ENCODE measurements at places on chromosomes 3 and 15.

DNA sequence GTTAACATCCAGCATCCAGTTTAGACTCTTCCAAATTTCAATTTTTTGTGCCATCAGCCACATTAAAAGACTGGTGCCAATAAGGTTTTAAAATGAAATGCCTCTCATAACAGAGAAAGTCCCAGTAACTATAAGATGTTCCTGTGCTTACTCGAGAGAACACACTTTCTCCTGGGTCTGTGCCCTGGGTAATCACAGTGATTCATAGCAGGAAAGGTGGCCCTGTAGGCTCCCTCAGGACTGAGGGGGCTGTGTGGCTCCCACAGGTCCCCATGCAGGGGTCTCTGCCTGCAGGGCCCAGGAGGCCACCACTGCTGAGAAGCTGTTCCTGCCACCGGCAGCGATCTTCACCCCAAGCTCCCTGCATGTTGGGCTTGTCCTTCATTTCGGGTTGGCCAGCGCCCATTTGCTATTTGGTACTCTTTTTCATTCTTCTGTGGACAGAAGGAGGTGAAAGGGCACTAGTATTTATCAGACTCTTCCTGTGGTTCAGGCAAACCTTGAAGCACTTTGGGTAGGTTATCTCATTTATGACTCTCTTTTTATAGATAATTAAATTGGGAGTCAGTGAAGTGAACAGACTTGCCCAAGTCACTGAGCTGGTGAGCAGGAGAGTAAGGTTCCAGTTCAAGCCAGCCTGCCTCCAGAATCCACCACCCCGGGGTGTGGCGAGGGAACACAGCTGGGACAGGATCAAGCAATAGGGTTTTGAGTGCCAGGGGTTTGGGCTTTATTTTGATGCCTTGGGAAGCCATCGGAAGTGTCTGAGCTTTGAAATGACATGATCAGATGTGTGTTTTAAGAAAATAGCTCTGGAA is 44.2 kb upstream of the PLXNA1 start:
- DNase-seq: no peak

DNA sequence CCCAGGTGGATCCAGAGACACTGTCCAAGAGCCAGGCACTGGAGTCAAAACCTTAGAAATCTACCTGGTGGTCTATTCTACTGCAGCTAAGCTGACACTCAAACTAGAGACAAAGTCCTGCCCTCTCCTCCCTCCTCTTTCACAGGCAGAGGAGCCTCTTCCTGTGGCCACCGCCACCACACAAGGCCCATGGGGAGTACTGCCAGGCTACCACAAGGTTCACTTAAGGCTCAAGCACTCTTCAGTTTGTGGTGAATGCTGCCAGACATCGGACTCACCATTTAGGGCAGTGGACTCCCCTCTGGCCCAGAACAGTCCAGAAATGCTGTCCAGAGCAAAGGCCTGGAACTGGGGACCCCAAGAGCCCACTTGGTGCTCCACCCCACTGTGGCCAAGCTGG is 160.9 kb downstream of the ADAMTS17 start:
- DNase-seq: no peak

GRCh38 chr3:140368223-140368811 is 309.5 kb upstream of the TRIM42 start:
- DNase-seq: no peak

GRCh38 chr3:32097768-32098167 is 8.7 kb upstream of the GPD1L start:
- DNase-seq: no peak

DNA sequence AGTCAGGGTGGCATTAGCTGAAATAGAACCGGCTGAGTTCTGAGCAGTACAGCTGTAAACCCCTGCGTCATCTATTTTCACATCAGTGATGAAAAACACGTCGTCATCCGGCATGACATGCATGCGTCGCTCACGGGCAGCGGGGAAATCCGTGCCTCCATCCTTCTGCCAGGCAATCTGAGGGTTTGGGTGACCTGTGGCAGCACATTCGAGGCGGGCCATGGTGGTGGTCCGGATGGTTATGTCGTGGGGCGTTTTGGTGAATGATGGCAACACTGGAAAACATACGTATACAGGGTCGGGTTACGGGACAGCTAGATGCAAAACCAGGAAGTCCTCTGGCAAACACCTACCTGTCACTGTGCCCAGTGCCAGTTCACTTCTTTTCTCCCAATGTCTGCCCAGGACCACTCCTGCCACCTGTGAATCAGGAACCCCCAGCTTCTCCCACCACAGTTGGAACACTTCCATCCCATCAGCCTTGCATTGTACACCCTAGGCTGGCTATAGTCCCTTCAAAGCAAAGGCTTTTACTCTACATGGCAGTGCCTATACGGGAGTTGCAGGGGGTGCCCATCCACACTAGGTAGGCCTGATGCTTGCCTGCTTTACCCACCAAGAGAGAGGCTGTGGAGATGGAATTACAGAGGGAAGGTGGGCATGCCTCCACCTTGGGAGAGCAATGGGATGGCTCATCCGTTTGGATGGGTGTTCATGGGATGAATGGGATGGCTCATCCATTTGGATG is 116.7 kb downstream of the LRIG1 start:
- DNase-seq: no peak
